ENCODE measurements at places on chromosomes 16 and 17.
A peak's percentile ranks its signal among the peaks of the same experiment; 100 is the strongest.

GRCh38 chr17:66549311-66549704, 246.9 kb downstream of the PRKCA start:
- DNase-seq: no peak

- DNase-seq: peak; percentile 73
Observed at GRCh38 chr17:57902800-57903759, 52.1 kb downstream of the CUEDC1 start.

- no peak for DNase-seq
Observed at GRCh38 chr16:19991614-19992013, 82.1 kb downstream of the GPR139 start.

- no peak for DNase-seq
Observed at GRCh38 chr17:79790805-79791734, 5.8 kb downstream of the CBX8 start.

DNA sequence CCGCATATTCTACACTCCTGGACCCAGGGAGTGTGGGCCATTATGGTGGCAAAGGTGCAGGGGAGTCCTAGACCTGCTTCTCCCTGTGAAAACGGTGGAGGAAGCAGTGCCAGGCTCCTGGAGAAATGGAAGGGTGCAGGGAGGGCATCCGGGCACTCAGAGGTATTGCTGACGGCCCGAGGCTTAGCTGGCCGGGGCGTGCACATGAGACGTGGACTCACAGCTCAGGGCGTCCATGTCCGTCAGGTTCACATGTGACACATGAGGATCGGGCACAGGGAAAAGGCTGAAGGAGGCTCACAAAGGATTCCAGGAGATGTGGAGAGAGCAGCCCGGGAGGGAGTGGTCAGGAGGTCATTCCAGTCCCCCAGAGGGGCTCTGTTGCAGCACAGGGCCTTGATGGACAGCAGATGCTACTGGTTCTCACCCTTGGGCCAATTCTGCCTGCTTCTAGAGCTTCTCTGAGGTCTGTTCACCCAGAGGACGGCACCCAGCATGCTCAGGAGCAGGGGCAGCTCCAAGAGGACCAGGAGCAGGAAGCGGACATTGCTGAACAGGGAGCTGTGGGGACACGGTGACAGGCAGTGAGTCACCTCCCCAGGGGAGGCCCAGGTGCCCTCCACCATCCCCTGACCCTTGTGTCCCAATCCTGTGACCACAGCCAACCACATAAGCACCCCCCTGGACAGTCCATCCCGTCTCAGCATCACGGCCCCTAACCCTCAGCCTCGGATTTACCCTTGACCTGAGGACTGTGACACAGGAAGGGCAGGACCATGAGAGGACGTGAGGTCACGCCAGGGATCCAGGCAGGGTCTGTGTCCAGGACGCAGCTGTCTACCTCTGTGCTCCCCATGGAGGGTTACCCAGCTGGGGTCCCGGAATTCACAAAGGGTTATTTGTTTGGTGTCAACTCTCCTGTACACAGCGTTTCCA, 4.5 kb downstream of the CD300C start:
- DNase-seq: no peak

GRCh38 chr17:17239832-17240231, 2.9 kb upstream of the FLCN start:
- no peak for DNase-seq

DNA sequence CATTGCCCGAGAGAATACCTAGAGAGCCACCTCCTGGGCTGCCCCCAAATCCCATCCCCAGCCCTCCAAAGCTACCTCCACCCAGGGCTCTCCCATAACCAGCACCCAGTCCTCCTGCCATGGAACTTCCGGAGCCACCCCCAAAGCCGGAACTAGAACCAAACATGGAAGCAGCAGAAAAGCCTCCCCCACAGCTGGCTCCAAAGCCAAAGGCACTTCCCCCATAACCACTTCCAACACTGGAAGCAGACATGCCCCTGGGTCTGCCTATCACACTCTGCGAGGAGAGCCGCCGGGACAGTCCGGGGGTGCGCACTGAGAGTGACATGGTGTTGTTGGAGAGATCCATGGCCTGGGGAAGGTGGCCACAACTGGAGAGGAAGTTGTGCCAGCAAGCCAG, at the start of gene KRT12:
Gene KRT12, minus strand, starts transcription at position 386 of the 400 bp plus-strand sequence. Its CDS starts 37 bp downstream, at position 349.
- DNase-seq: no peak

GRCh38 chr16:842061-842476, 41.5 kb upstream of the GNG13 start:
- peak; percentile 40 for DNase-seq

- DNase-seq: no peak
Observed at GRCh38 chr16:17510567-17510966, 39.8 kb upstream of the XYLT1 start.

DNA sequence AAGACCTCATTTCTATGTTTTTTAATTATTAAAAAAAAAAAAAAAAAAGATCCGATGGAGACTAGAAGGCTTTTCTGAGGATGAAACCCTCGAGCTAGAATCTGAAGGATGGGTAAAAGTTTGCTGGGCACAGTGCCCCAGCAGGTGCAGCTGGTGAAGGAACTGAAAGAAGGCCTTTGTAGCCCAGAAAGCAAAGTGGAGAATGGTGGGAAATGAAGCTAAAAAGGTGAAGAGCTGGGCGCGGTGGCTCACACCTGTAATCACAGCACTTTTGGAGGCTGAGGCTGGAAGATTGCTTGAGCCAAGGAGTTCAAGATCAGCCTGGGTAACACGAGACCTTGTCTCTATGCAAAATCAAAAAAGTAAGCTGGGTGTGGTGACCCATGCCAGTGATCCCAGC, 50.3 kb upstream of the SEC14L1 start:
- DNase-seq: no peak

- no peak for DNase-seq
Observed at GRCh38 chr17:28967221-28968135, 16.2 kb upstream of the PHF12 start.

DNA sequence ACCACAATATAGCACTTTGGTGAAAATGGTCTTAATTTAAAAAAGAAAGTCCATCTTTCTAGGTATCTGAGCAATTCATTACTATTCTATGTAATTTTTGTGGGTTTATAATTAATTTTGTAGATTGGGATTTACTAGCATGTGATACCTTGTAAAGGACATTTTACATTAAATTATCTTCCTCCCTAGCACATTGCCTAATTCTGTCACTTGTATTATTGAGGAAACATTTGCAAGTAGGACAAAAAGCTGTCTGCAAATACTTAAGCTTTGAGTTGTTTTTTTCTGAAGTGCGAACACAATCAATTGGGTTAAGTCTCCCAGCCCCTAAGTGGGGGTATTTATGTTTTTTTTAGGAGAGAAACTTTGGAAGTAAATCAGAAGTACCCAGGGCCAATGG, 167.0 kb downstream of the PRKCA start:
- DNase-seq: no peak

GRCh38 chr17:67004181-67004580, 39.7 kb downstream of the CACNG4 start:
- DNase-seq: peak; percentile 38

GRCh38 chr16:17306745-17307144, 164.0 kb downstream of the XYLT1 start:
- DNase-seq: no peak

GRCh38 chr17:63362115-63362514, 84.0 kb downstream of the CYB561 start:
- no peak for DNase-seq

DNA sequence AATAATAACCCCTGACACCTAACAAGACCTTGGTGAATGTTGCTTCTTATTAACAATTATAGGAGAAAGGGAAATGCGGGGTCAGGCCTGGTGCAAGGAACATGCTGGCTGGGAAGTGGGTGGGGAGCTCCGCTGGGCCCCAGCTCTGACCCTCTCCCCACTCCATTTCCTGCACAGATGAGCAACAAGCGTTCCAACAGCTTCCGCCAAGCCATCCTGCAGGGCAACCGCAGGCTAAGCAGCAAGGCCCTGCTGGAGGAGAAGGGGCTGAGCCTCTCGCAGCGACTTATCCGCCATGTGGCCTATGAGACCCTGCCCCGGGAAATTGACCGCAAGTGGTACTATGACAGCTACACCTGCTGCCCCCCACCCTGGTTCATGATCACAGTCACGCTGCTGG, 23.0 kb downstream of the RHBDL3 start:
- no peak for DNase-seq

GRCh38 chr16:67424261-67424615, 6.7 kb upstream of the HSD11B2 start:
- DNase-seq: no peak

GRCh38 chr17:50783193-50783660, 15.9 kb upstream of the ANKRD40CL start:
- DNase-seq: peak; percentile 72

- no peak for DNase-seq
Observed at GRCh38 chr17:41417127-41417526, 7.3 kb downstream of the KRT37 start.

DNA sequence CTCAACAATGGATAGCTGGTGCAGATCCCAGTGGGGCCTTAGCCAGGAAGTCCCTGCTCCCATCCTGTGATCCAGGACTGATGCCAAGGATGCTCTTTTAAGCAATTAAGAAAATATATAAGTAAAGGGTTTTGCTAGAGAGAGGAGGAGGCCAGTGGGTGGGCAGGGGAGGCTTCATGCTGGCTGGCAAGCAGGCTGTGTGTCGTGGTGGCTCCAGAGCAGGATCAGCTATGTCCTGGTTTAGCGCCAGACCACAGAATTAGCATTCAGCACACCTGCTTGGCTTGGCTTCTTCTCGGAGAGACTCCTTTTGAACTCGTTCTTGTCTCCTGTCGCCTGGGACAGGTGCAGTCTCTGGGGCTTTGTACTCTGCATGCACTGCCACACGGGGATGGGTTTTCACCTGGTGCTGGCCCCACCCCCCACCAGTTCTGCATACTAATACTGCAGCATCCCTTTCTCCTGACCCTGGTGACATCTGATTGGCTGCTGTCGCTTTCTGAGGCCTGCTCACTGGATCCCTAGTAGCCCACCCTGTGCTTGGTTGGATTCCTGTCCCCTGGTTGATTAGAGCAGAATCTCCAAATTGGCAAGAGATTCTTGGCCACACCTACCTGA, 66.1 kb downstream of the PLD6 start:
- no peak for DNase-seq

DNA sequence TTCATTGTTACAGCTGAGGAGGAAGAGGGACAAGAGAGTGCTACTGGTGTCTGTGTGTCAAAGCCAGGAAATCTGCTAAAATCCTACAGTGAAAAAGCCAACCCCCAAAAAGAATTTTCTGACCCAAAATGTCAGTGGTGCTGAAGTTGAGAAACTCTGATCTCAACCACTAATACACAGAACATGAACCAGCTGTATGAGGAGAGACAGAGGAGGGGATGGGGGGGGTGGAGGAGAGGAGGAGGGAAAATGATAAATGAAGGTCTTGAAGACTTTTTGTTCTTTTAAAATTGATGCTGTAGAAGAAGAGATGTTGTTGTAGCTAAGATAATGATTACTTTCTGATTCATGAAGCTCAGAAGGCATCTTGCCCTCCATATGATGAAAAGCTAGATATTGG, 27.4 kb upstream of the CDRT4 start:
- DNase-seq: no peak

GRCh38 chr16:54140057-54140787, 146.4 kb downstream of the IRX3 start:
- DNase-seq: no peak

GRCh38 chr17:60253048-60253447, 103.3 kb downstream of the CA4 start:
- DNase-seq: no peak

GRCh38 chr17:1898332-1898731, 68.5 kb downstream of the RPA1 start:
- DNase-seq: no peak

- no peak for DNase-seq
Observed at GRCh38 chr17:70033165-70033564, 41.9 kb upstream of the KCNJ16 start.

GRCh38 chr17:41020336-41020735, 6.7 kb downstream of the KRTAP1-5 start:
- no peak for DNase-seq

DNA sequence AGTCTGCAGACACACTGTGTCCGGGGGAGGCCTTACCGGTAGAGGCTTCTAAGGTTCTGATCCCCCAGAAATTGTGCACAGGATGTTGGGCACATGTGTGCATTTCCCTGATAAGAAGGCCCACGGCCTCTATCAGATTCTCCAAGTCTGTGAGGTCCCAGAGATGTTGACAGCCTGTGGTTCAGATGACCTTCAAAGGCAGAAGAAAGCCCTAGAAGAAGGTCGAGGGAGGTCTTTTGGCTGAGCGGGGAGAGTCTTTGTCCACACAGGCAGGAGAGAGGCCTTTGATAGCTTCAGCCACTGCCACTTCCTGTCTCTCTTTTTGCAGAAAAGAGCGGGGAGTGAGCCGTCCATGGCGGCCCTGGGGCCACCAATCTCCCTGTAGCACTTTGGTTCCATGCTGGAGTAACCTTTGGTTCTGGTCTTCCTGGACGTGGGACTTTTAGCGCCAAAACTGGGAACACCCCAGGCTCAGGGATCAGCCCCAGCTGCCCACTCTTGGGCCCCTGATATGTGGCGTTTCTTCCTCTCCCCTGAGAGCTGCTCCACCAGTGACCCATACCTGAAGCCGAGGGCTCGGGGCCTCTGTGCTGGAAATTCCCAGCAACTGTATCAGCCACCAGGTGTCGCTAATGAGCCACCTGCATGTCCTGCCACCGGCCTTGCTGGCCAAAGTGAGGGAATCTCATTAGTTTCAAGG, 28.1 kb upstream of the LGALS9 start:
- DNase-seq: peak; percentile 47

DNA sequence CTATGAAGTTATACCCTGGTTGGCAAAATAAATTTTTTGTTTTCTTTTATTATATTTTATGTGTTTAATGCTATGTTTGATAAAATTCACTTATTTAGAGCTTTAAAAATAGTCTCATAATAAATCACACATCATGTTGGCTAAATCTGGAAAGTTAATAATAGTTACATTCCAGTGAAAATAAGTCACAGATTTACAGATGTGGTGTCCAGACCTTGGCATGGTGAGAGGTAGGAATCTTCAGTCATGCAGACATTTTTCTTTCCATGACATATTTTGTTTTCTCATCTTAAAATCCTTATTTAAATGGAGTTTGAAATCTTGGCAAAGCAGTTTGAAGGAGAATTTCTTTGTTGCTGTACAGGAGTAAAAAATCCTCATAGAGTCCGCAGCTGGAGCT, 48.1 kb upstream of the GOSR1 start:
- DNase-seq: no peak

- no peak for DNase-seq
Observed at GRCh38 chr17:80026359-80027042, 9.2 kb downstream of the TBC1D16 start.

DNA sequence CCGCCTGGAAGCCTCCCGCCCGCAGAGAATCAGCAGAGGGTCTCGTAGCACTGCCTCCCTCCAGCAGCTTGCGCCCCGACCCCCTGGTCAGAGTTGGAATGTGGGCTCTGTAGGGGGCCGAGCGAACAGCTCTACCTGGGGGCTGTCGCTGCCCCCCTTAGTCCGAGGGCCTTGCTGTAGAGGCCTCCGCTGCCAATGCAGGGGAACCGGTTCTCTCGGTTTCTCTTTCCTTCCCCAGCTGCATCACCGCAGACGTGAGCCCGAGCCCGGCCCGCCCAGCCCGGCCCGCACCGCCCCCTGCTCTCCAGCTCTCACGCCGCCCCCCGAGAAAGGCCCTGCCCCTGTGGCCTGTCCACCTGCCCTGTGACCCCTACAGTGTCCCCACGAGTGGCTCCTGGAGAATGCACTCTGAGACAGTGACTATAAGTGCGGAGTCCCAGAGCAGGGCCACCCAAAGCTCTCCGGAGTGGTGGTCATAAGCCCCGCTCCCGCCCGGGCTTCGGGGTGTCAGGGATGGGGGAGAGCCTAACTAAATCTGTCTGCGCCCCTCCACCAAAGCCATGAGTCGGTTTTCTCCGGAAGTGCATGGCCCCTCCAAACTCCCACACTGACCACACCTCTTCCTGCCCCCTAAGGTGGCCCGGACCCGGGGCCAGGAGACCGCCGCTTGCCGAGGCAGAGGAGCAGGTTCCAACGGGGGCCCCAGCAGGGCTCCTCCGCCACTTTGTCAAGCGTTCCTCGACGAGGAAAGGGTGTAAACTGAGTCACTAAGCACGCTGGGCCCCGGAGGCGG, 1.7 kb downstream of the ARHGAP27 start:
- no peak for DNase-seq

Data from occipital lobe (tissue), 3 donors.